ENCODE measurements at places on chromosomes 11 and 22.
A peak's percentile ranks its signal among the peaks of the same experiment; 100 is the strongest.

- DNase-seq = no peak
Measured at GRCh38 chr11:67041602-67042001, 15.0 kb upstream of the RHOD start.

- no peak for DNase-seq
Measured at GRCh38 chr11:95888439-95888838, 35.5 kb downstream of the MTMR2 start.

DNA sequence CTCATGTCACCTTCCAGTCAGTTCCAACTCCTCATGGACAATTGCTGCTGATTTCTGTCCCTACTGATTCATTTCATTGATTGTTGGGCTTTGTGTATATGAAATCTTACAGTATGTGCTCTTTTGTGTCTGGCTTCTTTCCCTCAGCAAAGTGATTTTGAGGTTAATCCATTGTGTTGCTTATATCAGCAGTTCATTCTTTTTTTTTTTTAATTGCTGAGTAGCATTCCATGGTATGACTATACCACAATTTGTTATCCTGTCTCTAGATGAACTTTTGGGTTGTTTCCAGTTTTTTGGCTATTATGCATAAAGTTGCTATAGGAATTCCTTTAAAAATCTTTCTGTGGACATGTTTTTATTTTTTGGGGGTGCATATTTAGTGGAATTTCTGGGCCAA is 59.9 kb downstream of the NXPE1 start:
- DNase-seq = no peak

DNA sequence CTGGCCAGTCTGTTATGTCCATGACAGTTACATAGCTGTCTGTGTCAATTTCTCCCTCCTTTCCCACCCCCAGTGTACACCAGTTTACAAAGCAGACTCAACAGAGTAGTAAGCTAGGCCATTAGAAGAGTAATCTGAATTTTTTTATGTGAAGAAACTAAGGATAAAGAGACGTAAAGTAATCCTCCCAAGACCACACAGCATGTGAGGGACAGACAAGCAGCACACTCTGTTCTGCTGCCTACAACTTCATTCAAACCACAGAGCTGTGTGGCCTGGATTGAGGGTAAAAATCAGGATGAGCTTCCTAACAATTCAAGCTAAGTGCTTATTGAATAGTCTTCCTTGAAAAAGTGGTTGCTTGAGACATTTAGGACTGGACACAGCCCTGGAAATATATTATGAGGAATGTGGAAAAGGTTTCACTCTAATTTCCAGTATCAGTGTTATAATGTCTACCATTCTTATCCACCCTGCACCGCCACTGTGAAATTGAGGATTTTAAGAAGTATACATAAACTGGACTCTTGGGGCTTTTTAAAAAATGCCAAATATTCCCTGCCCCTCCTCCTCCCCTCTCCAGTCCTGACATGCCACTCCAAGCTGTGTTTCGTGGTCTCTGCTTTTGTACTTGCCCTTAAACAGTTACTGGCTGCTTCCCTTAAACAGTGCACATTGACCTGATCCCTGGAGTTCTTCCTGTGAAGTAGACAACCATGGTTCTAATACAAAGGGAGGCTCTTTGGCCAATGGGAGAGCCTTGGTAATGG is 40.9 kb downstream of the EXT2 start:
- no peak for DNase-seq

GRCh38 chr11:78704811-78705210 is 130.1 kb upstream of the NARS2 start:
- peak; percentile 69 for DNase-seq

DNA sequence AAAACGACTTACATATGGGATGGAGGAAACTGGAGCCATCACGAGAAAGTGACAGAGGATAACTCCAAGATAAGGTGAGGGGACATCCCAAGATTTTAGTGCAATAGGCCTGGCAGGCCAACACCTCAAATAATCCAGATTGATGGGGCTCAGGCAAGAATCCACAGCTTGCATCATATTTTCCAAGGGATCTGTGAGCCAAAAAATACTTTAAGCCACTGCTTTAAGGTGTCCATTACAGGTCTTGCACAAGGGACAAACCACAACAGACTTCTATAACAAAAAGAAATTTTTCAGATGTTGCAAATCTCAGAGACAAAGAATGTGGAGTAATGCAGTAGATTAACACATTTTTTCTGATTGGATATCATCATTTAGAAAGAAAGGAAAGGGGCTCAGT is 45.6 kb downstream of the DENND5A start:
- no peak for DNase-seq

DNA sequence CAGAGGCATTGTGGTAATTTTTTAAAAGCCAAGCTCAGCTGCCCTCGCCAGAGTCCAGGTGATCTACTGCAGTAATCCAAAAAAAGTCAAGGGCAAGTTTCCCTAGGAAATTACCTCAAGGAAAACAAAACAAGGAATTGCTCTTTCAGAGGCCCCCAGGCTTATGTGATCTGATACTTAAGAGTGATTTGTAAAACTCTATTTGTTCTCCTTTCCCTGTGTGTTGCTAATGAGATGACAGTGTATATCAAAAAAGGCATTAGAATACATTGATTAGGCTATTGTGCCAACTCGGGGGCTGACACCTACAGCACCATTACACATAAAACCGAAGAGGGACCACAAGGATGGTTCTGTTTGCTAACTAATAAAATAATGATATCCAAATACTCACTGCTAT is 44.5 kb upstream of the CHRM4 start:
- DNase-seq = no peak

GRCh38 chr11:47856186-47856585 is 8.0 kb upstream of the NUP160 start:
- DNase-seq = no peak

DNA sequence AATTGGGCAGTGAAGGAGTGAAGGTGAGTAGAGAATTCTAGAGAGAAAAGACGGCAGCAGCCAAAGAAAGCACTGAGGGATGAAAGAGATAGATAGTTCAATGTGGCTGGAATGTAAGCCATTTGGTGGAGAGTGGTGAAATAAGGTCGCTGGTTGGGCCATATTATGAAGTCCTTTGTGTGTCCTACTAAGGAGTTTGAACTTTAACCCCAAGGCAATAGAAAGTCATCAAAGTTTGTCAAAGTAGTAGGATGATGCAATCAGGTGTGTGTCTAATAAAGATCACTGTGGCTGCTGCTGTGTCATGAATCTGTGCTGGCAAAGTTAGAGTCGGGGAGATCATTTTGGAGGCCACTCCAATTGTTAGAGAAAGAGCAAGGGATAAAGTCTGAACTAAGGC is 18.7 kb downstream of the RNF121 start:
- no peak for DNase-seq

- DNase-seq = no peak
Measured at GRCh38 chr11:112958670-112959069, 2.5 kb upstream of the NCAM1 start.

GRCh38 chr22:49415151-49415951 is 412.3 kb downstream of the BRD1 start:
- no peak for DNase-seq

- no peak for DNase-seq
Measured at GRCh38 chr22:44369293-44369661, 56.5 kb upstream of the SHISAL1 start.

GRCh38 chr11:134139303-134139872 is 70.5 kb downstream of the JAM3 start:
- DNase-seq = no peak

- DNase-seq = peak; percentile 10
Measured at GRCh38 chr11:33377412-33378370, 120.5 kb downstream of the HIPK3 start.

Data from retina (tissue), 1 donor.